Substantia nigra (tissue), 51 donors: ENCODE measurements at places on chromosomes 4 and X.

DNA sequence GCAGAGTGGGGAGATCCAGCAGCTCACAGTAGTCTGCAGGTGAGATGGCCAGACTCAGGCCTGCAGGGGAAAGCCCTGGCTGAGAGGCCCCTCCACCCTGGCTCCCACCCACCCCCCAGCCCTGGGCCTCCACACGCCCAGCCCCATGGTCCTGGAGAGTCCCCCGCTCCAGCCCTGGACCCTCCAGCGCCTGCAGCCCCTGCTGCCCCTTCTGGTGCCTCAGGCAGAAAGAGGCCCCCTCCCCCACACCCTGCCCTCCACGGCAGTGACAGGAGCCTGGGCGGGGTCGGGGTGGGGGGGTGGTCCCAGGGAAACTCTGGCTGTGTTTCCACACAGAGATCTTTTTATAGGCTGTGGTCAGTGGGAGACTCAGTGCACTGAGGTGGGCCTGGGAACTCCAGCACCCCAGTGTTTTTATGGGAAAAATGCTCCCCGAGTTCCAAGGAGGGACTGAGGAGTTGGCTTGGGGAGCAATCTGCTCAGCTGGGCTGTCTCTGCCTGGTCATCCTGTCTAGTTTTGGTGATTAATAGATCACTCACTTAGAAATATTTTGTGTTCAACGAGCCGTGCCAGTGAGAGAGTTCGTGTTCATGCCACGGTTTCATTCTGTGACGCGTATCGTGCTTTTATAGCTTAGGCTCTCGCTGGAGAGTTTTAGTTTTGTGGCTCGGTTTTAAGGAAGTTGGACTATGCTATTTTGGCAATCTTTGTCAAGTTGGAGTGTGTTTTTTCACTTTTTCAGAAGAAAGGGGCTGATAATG lies 53.1 kb upstream of the HGFAC start:
- no peak for DNase-seq

- DNase-seq: no peak
Measured at GRCh38 chr4:39032218-39033085, at the start of gene TMEM156. Gene TMEM156 (minus strand): TSS chr4:39032409. CDS start chr4:39032313, 96 bp downstream.

GRCh38 chrX:103012945-103013344 lies 51.0 kb downstream of the BEX1 start:
- no peak for DNase-seq

DNA sequence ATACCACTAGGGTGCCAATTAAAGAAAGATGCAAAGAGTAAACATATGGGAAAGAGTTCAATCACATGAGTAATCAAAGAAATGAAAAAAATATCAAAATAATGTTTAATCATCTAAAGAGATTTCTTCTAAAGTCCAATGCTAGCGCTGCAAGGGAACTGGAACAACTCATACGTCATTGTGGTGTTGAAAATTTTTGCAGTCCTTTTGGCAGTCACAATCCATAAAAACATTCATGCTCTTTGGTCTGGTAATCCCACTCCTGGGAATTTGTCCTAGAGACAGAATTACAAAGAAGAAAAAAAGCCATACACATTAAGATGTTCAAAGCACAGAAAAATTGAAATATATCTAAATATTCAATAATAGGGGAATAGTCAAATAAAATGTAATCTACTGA lies 4.6 kb downstream of the P2RY4 start:
- DNase-seq: no peak

DNA sequence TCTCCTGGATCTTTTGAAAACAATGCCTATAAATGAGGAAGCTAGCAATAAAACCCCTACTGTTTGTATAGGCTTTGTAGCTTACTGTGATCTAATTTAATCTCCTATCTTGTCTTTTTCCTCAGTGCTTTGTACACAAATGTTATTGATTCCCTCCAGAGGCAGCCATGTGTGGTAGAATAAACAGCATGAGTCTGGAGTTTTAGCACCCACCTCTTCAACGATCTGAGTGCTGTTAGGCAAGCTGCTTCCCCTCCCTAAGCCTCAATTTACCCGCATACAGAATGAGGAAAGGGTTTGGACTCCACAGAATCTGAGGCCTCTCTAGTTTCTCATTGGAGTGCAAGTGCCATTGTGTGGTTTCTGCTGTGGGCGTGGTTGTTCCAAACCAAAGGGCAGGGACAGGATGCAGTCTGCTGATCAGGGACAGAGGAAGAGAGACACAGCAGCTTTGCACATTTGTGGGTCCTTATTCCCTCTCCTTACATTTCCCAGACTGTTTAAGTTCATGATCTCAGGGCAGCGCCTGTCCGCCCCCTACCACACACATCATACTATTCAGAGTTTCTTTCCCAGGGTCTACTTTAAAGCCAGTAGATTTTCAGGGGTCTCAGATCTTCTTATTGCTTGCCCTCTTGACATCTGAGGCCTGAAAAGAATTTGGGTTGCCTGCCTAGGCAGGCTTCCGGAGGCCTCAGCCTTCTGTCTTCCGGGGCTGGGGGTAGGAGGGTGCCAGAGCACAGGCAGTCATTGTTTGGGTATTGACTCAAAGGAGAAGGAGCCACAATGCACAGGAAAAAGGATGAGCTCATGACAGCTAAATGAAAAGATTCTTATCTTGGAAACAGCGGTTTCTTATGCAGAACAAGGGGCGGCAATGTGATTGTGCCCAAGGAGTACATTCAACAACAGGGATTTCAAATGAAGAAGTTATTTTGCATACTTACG lies 114.9 kb upstream of the TEX13D start:
- DNase-seq: peak; percentile 5

- DNase-seq: no peak
Measured at GRCh38 chrX:29237972-29238371, 650.7 kb downstream of the IL1RAPL1 start.

DNA sequence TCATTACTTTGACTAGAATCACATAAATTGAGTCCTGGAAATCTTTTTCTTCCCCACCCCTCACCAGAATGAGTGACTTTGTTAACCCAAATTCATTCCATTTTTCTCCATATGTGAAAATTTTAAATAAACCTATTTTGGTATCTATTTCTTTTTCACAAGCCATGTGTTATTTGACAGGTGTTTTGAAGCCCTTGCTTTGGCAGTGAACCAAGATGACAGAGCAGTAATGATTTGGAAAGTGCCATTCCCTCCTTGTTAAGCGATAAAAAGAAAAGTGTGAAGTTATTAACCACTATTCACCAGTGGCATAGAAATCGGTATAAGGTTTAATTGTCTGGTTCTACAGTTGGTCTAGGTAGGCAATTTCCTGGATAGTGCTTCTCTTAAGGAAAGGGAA lies 66.1 kb downstream of the POLA1 start:
- DNase-seq: no peak

- DNase-seq: no peak
Measured at GRCh38 chrX:110135618-110136017, 132.7 kb downstream of the TMEM164 start.

DNA sequence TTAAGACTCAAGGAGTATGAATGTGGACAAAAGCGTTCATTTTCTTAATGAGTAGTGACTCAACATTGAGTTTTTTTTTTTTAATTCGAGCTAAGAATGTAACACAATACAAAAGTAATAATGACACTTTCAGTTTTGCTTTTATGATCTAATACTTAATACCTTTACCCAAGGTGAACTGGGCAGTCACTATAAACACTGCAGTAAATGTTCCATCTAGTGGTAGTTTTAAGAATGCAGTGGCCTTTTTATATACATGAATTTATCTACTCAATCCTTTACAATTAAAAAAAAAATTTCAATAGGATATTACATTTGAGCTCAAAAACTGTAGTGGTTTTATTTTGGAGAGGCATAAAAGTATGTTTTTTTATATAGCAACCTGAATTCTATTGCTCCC lies 33.9 kb downstream of the PDK3 start:
- no peak for DNase-seq

DNA sequence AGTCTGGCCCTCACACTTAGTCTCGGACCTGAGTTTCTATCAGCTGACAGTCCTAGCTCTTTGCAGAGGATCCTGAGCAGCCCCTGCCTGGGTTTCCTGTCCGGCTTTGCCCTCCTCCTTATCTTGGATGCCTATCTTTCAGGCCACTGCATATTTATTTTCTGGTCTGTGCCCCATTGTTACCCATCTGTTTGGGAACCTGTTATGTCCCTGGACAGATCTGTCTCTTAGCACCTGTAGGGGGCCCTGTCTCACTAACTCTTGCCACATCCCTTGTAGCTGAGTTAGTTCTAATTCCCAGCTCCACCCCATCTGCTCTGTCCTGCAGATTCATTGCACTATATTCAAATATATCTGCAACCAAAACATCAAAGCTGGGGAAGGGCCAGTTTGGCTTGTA lies 514.9 kb upstream of the LCORL start:
- DNase-seq: no peak

DNA sequence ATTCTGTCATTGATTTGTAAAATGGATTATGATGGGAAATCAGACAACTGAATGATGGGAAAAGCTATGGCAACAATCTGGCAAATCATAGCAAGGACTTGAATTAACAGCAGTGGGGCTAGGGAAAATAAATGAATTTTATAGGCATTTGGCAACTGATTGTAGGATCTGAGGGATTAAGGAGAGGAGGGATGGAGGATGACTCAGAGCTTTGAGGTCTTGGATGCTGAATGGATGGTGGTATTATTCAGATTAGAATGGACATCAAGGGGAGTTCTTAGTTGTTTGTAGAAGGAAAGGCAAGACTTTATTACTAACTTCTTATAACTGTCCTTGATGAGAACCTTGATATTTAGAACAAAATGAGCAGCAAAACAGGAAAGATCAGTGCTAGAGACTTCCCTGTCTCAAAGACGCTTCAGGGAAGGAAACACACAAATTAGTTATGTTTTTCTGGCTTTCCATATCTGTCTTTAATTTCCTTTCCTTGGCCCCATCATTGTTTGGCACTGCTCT lies 51.4 kb upstream of the HHIP start:
- DNase-seq: no peak

- no peak for DNase-seq
Measured at GRCh38 chr4:60013464-60014184, 1186.5 kb upstream of the ADGRL3 start.

DNA sequence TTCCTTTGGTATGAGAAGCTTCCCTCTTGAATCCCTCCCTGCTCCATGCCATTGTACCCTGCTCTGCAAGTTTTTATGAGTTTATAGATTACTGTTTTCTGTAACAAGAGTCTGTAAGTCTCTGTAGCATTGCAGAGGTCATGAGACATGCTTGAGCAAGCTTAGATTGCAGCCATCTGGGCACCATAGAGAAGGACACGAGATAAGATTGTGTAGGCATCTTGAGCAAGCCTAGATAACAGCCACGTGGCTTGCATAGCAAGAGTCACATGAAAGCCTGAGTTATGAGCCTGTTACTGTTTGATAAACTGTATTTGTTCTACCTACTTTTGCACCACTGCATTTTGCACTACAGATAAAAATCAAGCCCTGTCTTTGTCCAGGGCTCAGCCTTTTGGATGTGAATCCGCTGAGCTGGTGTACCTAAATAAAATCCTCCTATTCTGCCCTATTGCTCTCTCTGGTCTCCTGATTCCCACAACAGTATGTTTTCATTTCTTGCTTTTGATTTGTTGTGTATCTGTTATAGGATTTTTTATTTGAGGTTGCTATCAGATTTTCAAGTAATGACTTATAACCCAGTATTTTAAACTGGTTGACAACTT lies 127.4 kb upstream of the ANKRD50 start:
- DNase-seq: no peak

- DNase-seq: no peak
Measured at GRCh38 chr4:8316911-8317351, 47.4 kb downstream of the HTRA3 start.

- no peak for DNase-seq
Measured at GRCh38 chrX:17818726-17819125, 42.4 kb downstream of the RAI2 start.

DNA sequence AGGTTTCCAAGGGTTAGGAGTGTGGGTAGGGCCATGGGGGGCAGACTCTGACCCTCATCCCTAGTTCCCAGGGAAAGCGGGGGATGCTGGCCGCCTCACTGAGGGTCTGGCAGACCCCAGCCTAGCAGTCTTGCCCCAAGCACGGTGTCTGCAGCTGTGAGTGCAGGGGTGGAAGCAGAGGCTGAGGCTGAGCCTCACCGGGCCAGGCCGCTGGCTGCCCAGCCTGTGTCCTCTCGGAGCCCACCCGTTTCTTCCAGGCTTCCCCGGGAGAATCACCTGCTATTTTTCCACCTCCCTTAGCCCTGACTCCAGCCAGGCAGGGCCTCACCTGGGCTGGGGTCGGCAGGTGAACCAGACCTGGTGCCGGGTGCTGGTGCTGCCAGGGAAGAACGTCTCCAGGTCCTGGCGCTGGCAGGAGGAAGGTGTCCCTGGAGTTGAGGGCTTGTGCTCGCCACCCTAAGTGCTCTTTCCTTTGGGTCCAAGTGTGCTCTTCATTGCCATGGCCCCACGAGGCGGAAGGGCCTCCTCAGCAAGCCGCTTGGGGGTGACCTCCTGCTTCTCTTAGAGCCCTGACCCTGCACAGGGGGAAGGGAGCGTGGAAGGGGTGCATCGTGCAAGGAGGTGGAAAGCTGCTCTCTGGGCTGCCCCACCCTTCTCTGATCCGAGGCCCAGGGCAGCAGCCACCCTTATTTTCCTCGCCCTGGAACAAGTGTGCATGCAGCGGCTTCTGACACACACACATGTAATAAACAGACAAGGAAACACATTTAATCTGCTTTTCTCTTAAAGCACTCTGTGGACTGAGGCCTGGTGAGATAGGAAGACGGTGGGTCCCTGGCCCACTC lies 112.7 kb downstream of the FAM53A start:
- DNase-seq: no peak

DNA sequence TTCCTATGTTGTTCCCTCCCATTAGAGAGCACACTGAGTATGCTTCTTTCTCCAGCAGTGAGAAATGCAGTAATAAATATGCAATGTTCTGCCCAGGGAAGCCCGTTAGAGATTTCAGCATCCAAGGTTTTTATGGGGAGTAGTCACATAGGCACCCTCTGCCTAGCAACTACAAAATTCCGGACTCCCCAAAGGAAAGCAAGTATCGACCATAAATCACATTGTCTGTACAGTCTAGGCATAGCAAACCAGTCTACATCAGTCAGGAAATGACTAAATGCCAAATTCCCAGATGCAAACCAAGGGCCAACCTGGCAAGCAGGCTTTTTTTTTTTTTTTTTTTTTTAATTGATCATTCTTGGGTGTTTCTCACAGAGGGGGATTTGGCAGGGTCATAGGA lies 34.8 kb downstream of the GPR101 start:
- no peak for DNase-seq

GRCh38 chr4:32569861-32570260 lies 1849.7 kb downstream of the PCDH7 start:
- DNase-seq: no peak

DNA sequence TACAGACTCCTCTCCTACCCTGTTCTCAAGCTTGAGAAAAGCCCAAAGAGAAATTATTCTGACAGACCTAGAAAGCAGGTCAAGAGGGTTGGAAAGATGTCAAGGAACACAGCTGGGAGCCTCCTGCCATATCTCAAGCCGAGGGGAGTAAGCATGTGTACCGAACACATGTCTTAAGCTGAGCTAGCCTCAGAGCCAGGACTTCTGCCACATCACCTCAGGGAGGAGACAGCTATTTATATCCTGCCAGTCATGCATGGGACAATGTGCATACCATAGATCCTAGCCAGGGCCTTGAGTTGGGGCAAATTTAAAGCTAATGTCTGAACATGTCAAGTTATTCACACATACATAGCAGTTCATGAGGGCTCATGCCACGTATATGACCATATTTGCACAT lies 11.8 kb downstream of the TMEM31 start:
- no peak for DNase-seq

GRCh38 chr4:164748375-164748774 lies 5.6 kb upstream of the SMIM31 start:
- no peak for DNase-seq
